ENCODE measurements at places on chromosomes 7 and 10.

DNA sequence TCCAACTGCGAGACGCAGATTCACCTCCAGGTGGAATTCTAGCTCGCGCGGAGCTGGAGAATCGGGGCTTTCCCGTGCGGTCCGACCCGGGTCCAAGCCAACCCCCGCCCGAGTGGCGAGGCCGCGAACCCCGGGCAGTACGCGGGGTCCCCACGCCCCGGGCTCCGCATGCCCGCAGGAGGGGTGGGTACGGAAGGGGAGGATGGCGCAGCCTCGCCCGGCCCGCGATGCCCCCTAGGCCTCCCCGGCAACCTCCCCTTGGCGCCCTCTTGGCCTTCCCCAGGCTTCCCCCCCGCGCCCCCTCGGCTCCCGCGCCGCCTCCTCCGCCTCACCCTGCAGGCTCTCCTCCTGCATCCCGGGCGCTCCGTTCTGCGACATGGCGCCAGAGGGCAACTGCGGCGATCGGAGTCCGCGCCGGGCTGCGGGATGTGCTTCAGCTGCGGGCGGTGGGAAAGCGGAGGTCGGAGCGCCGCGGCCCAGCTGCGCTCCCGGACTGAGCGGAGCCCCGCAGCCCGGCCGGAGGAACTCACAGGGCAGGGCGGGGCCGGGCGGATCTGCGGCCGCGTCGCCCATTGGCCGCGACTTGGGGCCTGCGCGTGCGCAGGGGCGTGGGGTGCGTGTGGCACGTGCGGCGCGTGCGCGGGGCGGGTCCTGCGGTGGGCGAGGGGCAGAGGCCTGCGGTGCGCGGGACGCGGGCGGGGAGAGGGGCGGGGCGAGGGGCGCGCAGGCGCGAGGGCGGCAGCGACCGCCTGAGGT lies at the start of gene BNIP3:
Gene BNIP3, minus strand, starts transcription at position 495 of the 756 bp plus-strand sequence. Its CDS starts 117 bp downstream, at position 378.
- DNase-seq: peak; percentile 95

- no peak for DNase-seq
Measured at GRCh38 chr7:44681645-44682044, 67.0 kb upstream of the ZMIZ2 start.

- DNase-seq: no peak
Measured at GRCh38 chr7:54543051-54543488, 895 bp downstream of the VSTM2A start.

DNA sequence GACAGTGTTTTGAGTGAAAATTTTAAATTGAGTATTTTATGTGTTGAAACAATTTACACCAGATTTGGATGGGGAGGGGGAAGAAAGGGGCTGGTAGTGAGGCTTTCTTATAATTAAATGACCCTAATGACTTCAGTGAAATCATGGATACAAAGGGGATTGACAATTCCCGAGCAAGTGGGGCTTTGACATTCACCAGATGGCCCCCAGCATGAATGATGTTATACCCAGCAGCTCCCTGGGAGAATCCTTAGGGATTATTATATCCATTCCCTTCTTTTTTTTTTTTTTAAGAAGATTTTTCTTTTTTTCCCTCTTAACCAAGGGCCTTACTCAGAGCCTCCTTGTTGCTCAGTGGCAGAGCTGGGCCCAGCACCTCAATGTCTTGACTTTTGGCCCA lies 17.9 kb downstream of the PLPP4 start:
- no peak for DNase-seq

- DNase-seq: no peak
Measured at GRCh38 chr7:117186218-117187010, 136.4 kb downstream of the WNT2 start.

DNA sequence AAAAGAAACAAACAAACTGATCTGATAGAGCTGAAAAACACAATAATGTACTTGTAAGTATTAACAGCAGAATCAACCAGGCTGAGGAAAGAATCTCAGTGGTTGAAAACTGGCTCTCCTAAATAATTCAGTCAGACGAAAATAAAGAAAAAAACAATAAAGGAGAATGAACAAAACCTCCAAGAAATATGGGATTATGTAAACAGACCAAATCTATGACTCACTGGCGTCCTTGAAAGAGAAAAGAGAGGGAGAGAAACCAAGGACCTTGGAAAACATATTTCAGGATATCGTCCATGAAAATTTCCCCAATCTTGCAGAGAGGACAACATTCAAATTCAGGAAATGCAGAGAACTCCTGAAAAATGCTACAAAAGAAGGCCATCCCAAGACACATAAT lies 62.9 kb downstream of the FBXL13 start:
- no peak for DNase-seq

DNA sequence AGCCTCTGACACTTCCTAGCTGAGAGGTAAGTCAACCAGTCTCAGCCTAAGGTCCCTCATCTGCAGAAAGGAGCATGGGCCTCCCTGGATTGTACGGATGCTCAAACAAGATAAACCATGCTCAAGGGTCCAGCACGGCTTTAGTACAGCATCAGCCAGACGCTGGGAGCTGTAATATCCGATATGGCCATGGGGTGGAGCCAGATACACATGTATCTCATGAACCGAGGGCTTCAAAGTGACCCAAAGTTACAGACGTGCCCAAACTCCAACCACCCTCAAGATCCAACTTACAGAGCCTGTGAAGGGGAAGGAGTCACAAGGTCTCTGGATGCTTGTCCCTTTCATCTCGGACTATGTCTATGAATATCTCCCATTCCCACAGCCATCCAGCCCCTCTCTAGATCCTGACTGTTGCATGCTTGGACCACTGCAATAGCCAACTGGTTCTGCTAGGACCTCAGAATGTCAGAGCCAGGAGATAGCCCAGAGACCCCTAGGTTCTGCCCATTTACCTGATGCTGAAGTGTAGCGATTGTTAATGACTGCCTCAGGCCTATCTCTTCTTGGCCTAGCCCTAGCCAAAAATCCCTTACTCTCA lies 142.4 kb downstream of the SH3PXD2A start:
- DNase-seq: no peak

DNA sequence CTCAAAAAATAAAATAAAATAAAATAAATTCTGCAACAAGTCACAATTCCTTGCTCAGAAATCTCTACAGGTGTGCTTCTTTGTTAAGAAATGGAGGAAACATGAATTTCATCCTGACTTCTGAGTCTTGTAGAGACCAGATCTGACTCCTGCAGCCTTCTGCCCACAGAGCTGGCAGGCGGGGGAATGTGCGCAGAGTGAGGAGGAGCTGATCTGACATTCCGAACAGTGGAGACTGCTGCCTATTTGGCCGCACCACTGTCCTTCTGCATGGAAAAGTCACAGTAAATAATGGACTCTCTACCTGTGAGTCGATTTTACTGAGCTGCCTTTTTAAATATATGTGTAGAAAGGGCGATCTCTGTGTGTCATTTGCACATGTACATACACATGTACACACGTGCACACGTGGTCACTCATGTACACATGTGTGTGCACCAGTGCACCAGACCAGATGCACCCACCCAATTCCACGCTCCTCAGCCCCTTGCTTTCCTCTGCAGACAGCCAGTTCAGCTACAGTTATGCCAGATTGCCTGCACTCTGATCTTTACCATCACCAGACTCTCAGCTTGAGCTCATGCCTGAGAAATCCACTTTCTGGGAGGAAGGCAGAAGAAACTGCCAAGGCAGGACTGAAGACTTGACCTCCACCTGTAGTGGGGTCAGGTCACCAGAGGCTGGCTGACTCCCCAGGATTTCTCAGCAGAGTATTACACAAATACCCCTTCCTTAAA lies 54.9 kb downstream of the IKZF1 start:
- DNase-seq: no peak

GRCh38 chr7:34091321-34091917 lies 186.1 kb downstream of the BMPER start:
- no peak for DNase-seq

- no peak for DNase-seq
Measured at GRCh38 chr10:126147866-126148587, 240.2 kb downstream of the ADAM12 start.

GRCh38 chr7:95126053-95126709 lies 198.2 kb downstream of the PON1 start:
- no peak for DNase-seq

- no peak for DNase-seq
Measured at GRCh38 chr7:97001221-97001620, 4.1 kb upstream of the DLX6 start.

GRCh38 chr10:28837613-28838390 lies 160.5 kb downstream of the BAMBI start:
- no peak for DNase-seq

- DNase-seq: no peak
Measured at GRCh38 chr7:114648680-114649079, 234.1 kb downstream of the FOXP2 start.

- DNase-seq: no peak
Measured at GRCh38 chr10:132036887-132037675, 28.7 kb upstream of the JAKMIP3 start.

GRCh38 chr7:105743351-105744090 lies 132.9 kb downstream of the ATXN7L1 start:
- peak; percentile 24 for DNase-seq

DNA sequence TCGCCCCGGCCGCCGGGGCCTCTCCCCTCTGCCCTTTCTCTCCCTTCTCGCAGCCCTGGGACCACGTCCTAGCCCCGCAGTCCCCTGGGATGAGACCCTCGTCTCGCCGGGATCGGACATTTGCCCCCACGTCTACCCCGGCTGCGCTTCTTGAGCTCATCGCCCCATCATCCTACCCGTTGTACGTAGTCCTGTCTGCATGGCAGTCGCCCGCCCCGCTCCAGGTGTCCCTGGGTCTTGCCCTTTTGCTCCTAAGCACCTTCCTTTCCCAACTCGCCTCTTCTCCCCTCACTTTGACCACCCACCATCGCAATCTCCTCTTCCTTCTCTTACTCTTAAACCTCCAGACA lies 582 bp downstream of the TPST1 start:
- no peak for DNase-seq

All from GM06990 (cell line).